Cortex of kidney (tissue), 1 donor: ENCODE measurements at places on chromosomes 7 and 10.

DNA sequence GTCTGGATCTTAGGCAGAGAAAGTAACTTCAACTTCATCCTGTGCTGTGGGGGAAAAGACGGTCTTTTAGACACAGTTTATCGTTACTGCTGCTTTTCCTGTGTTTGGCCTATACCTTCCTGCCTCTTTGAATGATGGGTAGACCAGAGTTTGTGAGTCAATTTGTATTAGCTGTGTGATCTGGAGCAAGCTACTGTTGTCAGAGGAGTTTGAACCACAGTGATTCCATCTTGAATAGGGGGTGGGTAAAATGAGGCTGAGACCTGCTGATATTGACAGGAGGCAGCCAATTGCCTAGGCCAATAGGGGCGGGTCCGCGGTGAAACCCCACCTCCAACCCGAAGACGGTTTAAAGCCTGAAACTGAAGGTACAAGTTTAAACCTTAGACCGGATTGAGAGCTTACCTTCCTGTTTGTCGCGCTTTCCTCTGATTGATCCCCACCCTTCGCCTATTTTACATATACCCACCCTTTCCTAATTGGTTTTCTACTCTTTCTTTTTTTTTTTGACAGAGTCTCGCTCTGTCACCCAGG, 35.8 kb upstream of the EIF4H start:
- DNase-seq, result no peak

DNA sequence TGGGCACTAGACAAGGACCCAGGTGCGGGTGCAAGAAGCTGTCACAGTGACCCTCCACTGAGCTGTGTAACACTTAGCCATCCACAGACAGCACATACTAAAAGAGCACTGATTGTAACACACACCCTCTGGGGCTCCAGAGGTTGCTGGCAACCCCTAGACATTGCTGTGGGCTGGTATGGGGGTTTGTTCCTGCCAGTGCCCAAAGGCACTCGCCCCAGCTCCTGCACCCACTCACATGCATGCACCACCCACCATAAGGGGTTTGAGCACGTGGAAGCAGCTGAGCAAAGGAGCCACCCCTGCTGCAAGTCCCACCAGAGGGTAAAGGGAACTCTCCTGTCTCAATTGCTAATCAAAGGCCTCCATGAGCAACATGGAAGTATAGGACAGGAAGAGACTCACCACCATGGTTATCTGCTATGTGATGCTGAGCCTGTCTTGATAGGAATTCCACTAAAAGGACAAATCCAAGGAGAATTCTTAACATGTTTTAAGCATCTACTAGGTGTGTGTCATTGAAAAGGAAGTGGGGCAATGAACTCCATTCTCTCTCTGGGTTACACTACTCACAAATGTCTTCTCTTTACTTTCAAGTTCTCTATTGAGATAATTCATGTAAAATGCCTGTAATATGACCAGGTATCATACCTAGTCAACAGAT, 103.1 kb downstream of the GFRA1 start:
- DNase-seq, result no peak

DNA sequence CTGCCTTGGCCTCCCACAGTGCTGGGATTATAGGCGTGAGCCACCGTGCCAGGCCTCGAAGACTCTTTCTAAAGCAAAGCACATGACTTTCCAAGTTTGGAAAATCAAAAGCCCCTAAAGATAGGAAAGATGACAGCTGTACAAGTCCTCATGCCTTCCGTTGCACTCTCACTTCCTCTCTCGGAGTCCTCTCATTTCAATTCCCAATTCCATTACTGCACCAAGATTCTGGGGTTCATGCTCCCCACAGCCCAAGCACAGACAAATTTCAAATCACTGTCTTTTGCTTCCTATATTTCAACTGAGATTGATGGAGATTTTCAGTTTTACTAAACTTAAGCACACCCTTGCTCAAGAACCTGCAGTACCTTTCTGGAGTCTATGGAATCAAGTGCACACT, 10.9 kb upstream of the PLAU start:
- no peak for DNase-seq

DNA sequence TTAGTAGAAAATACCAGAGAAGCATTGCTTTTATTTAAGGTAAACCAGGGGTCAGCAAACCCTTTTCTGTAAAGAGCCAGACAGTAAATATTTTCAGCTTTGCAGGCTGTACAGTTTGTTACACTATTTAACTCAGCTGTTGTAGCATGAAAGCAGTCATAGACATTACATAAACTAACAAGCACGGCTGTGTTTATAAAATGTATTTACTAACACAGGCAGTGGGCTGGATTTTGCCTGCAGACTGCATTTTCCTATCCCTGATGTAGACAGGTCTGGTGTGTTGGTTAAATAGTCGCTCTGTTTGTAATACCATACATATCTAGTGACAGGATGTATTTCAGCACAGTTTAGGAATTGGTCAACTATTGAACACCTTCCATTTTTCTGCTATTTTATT, 129.3 kb downstream of the ST7 start:
- no peak for DNase-seq

- no peak for DNase-seq
These were observed 71.0 kb upstream of the ZNF479 start for GRCh38 chr7:57203161-57203791.

GRCh38 chr7:65429642-65430343, 56.1 kb downstream of the ZNF92 start:
- no peak for DNase-seq

DNA sequence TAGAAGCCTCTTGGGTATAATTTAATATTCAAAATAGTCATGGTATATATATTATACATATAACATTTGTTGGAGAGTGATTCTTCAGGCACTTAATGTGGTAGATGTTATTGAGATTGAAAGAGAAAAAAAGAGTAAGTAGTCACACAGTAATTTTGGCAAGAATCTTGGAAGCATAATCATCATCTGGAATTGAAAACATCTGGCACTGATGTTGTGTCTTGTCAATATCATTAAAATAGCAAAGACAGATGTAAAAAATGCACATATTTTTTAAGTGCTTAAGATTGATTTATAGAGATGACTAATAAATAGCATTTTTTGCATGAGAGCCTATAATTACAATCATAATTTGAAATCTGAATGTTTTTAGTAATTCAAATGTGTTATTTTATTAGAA, 9.5 kb downstream of the SEMA3D start:
- DNase-seq, result no peak

DNA sequence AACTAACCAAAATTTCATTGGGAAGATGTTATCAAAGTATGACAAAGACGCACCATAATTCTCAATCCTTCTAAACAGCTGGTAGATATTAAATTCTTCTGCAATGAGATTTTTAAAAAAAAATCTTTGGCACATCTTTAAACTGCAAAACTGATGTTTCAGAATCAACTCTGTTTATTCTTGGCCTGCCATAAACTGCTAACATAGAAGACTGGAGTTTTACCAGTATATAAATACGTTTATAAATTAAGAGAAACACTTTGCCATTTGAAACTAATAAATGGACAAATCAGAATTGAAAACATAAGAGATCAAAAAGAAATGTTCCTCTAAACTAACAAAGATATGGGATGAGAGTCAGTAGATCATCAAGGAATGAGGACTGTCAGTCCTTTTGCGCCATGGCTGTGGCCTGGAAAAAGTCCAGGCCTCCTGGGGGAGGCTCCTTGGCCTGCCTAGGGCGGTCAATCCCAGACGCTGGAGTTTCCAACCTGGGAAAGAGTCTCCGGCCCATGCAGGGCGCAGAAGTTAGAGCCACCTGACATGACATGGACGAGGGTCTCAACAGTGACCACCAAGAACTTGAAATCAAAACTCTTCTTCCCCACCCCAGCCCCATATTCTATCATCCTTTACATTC, 34.2 kb upstream of the NEBL start:
- no peak for DNase-seq

DNA sequence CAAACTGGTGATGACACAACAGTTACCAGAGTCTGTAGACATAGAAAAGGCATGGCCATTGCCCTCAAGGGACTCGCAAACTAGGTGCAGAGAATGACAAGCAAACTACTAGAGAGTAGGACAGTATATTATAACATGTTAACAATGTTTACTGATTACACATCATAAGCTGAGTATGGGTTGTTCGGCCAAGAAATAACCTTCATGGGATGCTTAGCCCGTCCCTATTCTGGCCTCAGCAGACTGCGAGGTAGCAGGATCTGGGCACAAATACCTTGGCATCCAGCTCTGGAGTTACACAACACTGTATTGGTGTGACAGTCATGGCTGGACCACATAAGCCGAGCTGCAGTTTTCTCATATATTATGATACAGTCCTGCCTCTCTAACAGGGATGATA, 51.4 kb downstream of the ABCB4 start:
- no peak for DNase-seq

DNA sequence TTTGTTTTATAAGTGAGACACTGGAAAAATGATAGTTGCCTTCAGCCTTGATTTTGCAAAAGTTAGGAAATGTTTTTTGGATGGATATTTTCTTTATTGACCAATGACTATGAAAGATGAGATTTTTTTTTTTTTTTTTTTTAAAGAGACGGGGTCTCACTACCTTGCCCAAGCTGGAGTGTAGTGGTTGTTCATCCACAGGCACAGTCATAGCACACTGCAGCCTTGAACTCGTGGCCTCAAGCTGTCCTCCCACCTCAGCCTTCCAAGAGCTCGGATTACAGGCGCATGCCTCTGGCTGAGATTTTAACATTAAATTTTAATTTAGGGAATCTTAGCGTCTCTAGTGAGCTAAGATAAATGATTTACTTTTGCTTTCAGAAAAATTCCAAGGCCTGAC, 66.2 kb downstream of the LOXL4 start:
- DNase-seq, result no peak

- no peak for DNase-seq
These were observed 101.4 kb downstream of the ZNF365 start for GRCh38 chr10:62475551-62475950.

DNA sequence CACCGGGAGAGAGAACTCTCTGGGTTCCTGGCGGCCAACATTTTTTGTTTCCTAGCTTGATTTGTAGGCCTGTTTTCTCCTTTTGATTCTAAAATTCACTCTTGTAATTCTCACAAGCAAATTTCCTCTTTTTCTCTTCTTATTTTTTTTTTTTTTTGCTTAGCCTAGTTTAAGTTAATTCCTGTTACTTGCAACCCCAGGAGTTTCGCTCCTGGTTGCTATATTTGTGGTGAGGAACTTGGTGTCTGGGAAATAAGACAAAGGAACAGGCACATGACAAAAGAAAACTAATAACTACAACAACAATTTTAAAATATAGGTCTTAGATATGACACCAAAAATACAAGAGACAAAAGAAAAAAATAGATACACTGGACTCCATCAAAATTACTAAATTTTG, 6.7 kb downstream of the AOAH start:
- DNase-seq, result no peak

DNA sequence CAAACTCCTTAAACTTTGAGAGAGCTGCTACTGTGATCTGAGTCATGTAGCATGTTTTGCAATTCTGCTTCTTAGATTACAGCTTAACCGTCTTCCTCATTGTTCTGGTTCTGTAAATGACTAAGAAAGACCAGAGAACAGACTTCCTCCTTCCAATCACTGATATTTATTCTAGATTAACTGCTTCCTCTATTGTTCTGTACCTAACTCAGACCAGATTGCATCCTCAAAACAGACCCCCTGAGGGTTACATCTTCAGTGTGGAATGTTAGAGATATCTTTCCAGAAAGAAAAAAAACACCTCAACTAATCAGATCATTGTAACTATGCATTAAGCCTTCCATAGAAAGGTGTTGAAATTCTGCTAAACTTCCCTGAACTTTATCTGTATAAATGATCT, 5.7 kb upstream of the PIP start:
- no peak for DNase-seq

DNA sequence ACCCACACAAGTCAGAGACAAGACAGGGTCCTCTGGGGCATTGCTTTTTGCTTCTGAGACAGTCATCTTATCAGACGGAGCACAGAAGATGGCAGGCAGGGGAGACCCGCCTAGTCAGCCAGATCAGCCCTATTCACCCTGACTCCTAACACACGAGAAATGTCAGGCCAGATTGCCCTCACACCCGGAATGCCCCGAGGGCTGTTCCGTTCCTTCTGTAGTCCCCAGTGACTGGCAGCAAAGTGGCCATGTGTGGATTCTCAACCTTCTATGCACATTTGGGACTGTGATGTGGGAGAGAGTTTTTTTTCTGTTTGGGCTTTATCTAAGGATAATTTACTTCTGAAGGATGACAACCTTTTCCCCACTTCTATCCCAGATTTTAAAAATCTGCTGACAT, 35.5 kb upstream of the TBX20 start:
- no peak for DNase-seq

- no peak for DNase-seq
These were observed 431.8 kb downstream of the RPS24 start for GRCh38 chr10:78465431-78465830.

DNA sequence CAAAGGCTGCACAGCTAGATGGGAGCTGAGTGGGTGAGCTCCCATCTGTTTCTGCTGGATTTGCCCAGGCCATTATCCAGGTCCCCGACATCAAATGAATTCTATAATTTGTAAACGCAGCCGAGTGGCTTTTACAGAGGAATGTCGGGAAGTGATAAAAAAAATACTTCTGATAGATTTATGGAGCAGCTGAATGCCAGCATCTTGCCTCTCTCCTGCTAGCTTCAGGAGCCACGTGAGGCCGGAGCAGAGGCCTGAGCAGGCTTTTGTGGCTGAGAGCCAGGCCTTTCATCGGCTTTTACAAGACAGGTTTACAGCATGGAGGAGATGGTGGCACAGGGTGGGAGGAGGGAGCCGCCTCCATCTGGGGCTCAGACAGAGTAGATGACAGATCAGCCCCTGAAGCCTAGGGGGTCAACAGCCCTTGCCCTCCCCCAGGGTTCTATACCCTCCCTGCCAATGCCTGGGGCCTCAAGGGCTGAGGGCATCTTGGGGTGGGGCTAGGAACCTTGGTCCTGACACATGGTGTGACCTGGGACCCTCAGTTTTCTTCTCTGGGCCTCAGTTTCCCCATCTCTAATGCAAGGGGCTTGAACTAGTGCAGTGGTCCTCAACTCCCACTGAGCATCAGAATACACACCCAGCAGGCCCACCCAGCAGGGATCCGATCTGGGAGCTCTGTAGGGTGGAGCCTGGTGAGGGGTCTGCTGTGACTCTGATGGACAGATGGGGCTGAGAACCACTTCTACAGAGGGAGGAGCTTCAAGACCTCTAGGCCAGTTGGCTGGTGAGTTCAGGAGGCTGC, 44.2 kb upstream of the PCBD1 start:
- no peak for DNase-seq

GRCh38 chr7:36623247-36623646, 101.0 kb downstream of the AOAH start:
- no peak for DNase-seq

DNA sequence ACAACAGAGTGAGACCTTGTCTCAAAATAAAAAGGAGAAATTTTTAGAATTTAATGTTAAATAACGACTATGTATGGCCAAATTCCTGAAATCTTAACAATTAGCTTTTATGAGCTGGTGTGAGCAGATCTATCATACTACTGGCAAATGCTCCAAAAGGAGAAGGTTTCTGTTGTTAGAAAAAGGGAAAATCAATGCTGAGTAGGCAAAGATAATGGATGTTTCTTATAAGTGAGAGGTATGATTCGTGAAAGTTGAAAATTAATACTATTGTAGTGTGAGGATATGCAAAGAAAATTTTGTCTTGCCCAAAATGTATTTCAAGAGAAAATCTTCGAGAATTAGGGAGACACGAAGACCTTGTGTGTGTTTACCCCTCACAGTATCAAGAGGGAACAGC, 40.8 kb upstream of the CUL1 start:
- no peak for DNase-seq

GRCh38 chr7:123977081-123977480, 52.0 kb downstream of the SPAM1 start:
- no peak for DNase-seq

- DNase-seq, result no peak
These were observed 37.0 kb downstream of the MRPS33 start for GRCh38 chr7:140977741-140978140.

- no peak for DNase-seq
These were observed 16.9 kb upstream of the REEP3 start for GRCh38 chr10:63504145-63504881.
